Aorta (tissue), 5 donors: ENCODE measurements at places on chromosomes 1 and 21. TPM values are rescaled to one million over a fixed set of nuclear protein-coding genes. Genes with fewer than 3 reads are reported as not detected.

Gene PPM1J
- total RNA-seq: 3.7 TPM

- DNase-seq: no peak
Measured at GRCh38 chr1:56665384-56665783, 20.3 kb downstream of the PRKAA2 start.

- no peak for DNase-seq
Measured at GRCh38 chr1:88275259-88275862, 408.7 kb upstream of the PKN2 start.

DNA sequence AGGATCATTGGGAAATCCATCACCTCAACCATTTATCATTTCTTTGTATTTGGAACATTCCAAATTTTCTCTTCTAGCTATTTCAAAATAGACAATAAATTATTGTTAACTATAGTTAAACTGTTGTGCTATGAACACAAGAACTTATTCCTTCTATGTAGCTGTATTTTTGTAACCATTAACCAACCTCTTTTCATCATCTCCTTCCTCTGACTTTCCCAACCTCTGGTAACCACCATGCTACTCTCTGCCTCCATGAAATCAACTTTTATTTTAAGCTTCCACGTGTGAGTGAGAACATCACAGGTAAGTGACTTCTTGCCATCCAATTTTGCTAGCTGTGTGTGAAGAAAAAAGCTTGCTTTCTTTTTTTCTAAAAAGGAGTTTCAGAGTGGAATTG lies 418 bp downstream of the IFI44L start:
- DNase-seq: no peak

DNA sequence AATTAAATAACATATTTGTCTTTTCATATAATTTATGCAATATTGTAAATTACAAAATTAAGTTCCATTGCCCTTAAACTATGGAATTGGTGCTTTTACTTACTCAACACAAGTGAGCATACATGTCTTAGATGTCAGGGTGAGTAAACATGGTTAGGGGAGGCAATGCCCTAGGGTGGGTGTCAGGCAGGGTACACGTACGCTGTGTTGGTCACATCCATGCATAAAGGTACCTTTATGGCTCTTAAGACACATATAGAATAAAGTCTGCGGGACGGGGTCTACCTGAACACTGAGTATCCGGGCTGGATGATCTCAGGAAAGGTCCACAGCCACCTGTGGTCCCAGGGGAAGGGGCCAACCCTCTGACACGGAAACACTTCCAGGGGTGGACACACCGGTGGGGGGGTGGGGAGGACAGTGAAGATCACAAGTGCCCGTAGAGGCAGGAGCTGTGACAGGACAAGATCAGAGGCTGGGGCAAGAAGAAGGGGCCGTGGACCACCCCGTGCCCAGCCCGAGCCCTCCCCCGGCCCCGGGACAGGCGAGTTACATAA lies 720 bp downstream of the LIN9 start:
- no peak for DNase-seq
